ENCODE measurements at places on chromosomes 7 and 10.

DNA sequence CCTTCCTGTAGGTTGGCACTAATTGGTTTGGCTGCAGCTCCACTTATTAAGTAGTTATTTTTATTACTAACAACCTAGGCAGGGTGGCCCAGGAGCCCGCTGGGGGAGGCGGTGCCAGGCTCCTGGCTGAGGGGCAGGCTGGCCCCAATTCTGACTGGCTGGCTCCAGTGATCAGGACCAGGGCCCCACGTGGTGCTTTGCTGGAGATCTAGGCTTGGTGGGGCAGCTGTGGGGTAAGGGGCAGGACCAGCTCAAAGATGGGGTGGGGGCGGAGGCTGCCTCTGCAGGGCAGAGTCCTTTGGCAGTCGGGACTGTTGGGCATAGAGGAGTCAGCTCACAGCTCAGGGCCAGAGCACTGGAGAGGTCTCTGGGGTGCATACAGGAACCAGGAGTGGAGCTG lies 2.4 kb downstream of the ASL start:
- DNase-seq: no peak

GRCh38 chr10:51171946-51172345 lies 97.7 kb downstream of the PRKG1 start:
- no peak for DNase-seq

- no peak for DNase-seq
These were observed 4.6 kb downstream of the TLL2 start for GRCh38 chr10:96509017-96509641.

- no peak for DNase-seq
These were observed 91.9 kb upstream of the JAZF1 start for GRCh38 chr7:28272461-28272877.

DNA sequence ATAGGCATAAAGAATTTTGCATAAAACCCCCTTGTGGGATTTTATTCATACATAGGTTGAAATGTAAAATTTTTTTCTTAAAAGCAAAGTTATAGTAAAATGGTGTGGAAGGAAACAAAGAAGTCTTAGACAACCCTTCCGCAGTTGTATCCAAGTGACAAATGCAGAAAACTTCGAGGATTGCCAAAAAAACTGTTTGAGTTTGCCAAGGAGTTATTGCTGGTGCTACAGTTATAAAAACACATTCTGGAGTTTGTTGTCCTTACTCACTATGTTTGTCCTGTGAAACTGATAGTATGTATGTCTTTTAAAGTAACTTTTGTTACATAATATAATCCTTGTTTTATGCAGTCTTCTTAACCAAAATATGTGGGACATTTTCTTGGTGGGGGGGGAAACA lies 120.3 kb downstream of the FOXP2 start:
- no peak for DNase-seq

- no peak for DNase-seq
These were observed 273.3 kb downstream of the FZD1 start for GRCh38 chr7:91537260-91538152.

DNA sequence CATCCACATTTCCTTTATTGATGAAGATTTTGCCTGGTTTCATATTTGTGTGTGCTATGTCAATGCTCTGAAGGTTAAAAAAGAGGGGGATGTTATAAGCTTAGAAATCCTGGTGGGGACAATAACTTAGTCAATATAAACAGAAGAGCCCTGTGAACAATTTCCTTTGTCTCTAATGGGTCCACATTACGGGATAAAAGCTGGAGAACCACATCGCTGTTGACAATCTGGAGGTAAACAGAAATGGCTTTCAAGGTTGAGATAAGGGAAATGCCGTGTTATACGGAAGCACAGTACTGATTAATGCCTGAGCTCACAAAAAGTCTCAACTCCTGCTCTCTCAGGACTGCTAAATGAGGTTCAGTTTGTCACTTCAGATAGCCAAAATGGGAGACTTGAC lies 16.8 kb downstream of the ASAH2 start:
- DNase-seq: no peak

All from activated naive CD8-positive, alpha-beta T cell treated with anti-CD3 and anti-CD28 coated beads, Interleukin-2, amount 50 U/mL, for 16 hours (primary cell).